ENCODE measurements at places on chromosomes 4 and X.

- DNase-seq = no peak
These were observed 429.3 kb downstream of the AFF2 start for GRCh38 chrX:148929686-148930085.

- DNase-seq = no peak
These were observed 74.4 kb upstream of the DYNLT3 start for GRCh38 chrX:37921758-37922157.

- DNase-seq = no peak
These were observed 3.1 kb upstream of the SOX3 start for GRCh38 chrX:140507982-140508305.

DNA sequence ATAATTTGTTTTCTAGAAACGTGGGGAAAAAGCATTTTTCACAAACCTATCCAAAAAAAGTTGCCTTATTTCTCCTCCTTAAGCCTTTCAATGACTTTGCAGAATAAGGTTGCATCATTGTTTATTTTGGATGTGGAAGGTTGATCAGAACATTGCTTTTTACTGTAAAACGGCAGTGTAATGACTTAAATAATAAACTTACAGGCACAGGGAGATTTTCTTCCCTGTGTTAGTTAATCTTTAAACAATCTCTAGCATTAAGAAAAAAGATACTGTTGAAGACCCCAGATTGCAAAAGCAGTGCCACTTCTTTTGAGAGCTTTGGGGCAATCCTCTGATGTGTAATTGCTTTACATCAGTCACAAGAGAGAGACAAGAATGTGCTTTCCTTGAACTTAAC is 153.4 kb downstream of the ARX start:
- no peak for DNase-seq

GRCh38 chr4:108635070-108635655 is 14.8 kb downstream of the RPL34 start:
- no peak for DNase-seq

DNA sequence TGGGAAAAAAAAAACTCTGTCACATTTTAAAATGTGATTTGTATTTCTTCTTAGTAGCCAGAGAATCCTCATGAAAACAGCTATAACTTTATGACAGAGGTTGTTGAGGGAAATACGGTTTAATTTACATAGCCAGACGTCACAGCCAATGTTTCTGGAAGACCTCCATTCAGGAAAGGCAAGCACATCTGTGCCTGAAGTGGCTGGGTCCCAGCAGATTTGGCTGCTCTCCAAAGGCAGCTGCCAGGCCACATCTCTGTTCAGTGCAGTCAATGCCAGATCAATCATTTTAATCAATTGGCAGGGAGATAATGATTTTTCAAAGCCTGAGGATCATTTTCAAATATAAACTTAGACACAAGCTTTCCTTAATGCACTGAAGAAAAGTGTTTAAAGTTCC is 86.5 kb upstream of the ZIC3 start:
- DNase-seq = no peak

- no peak for DNase-seq
These were observed 342.3 kb upstream of the GALNT7 start for GRCh38 chr4:172826346-172826745.

DNA sequence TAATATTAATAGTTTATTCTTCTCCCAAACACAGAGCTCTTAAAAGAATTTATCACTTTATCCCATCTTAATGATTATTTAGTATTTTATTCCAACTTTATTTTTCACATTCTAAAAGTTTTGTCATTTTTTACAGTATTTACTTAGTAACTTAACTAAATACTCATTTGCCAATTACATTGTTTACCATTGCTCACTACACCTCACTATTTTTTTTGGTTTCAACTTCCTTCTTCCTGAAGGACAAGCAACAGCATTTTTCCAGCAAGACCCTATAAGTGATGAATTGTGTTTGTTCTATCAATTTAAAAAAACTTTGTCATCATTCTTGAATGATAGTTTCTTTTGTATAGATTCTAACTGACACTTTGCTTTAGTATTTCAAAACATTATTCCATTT is 19.4 kb upstream of the SRD5A3 start:
- no peak for DNase-seq

GRCh38 chr4:89267846-89268245 is 39.8 kb downstream of the GPRIN3 start:
- DNase-seq = no peak

DNA sequence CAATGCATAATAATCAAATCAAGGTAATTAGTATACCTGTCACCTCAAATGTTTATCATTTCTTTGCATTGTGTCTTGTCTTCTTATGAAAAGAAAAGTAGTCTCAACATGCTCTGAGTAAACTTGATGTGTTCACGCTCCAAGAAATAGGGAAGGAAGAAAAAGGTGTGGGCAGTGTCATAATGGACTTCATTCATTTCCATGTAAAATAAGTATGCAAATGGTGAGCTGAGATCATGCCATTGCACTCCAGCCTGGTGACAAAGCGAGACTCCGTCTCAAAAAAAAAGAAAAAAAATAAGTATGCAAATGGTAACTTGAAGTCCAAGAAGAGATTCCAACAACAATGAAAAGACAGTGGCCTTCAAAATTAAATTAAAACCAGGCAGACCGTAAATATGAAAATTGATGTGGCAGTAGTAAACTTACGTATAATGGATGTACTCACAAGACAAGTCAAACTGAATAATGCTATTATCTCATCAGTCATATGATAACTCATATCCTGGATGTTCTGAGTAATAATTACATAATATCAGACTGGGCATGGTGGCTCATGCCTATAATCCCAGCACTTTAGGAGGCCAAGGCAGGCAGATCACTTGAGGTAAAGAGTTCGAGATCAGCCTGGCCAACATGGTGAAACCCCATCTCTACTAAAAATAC is 6.0 kb upstream of the CWH43 start:
- no peak for DNase-seq

DNA sequence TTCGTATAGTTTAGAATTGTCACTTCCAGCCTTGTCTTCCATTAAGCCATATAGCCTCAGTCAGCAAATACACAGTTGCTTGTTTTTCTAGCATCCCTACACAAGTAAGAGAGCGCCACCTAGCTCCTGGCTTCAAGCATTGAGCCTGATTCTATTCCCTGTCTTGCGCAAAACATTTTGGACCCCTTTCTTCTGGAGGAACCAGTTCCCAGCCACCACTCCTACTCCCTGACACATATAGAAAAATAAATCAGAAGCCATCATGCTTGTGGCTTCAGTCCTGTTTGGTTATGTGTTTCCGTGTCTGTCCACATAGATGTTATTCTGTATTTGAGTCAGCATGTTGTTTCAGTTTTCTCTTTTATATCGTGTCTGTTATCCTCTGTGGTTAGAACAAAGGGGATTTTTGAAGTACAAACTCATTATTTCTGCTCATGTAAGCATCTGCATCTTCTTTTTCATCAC is 59.9 kb downstream of the GK start:
- peak; percentile 29 for DNase-seq

- no peak for DNase-seq
These were observed 67.4 kb upstream of the BCOR start for GRCh38 chrX:40165206-40165605.

- DNase-seq = no peak
These were observed 67.1 kb downstream of the DOCK11 start for GRCh38 chrX:118562582-118563164.

DNA sequence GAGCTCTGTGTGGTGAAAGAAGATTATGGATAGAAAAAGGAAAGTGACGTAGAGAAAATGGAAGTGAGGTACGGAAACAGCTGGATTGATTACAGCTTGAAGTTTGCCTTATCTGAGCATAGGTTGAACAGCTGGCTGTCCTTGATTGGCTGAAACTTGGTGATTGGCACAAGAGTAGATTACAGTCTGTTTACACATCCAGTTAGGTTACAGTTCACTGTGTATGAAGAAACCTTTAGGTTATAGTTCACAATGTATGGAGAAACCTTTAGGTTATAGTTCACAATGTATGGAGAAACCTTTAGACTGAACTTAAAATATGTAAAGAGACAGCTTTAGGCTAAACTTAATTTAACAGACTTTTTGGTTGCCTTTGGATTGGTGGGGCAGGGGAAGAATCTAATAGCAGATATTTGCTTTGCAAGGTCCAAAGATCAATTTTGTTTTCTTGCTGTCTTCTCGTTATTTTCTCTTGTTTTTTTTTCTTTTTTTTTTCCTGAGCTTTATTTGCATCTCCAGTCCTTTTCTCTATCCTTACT is 15.6 kb upstream of the ART3 start:
- DNase-seq = no peak

- no peak for DNase-seq
These were observed 111.8 kb upstream of the MAP3K15 start for GRCh38 chrX:19627081-19627480.

DNA sequence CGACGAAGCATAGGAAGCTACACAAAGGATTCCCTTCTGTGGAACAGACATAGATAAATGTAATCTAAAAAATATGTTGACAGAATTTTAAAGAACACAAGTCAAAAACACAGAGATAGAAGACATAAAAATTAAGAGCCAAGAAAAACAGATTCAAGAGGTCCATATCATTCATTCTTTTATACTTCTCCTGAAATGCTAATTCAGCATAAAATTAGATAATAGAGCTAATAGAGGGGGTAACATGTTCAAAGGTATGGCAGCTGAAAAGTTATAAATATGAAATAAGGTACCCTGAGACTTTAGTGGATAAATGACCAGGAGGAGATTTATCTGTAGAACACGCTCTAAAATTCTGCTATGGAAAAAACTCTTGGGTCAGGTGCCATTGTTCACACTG is 37.4 kb upstream of the PRSS48 start:
- DNase-seq = no peak

- DNase-seq = no peak
These were observed 76.2 kb downstream of the ANTXR2 start for GRCh38 chr4:79996851-79997250.

GRCh38 chr4:30952526-30953219 is 232.5 kb downstream of the PCDH7 start:
- no peak for DNase-seq

- DNase-seq = no peak
These were observed 122.7 kb downstream of the CCNB3 start for GRCh38 chrX:50327235-50327634.

GRCh38 chr4:48027653-48028052 is 11.1 kb downstream of the NIPAL1 start:
- no peak for DNase-seq

GRCh38 chr4:68256284-68256683 is 10.8 kb upstream of the TMPRSS11B start:
- no peak for DNase-seq

GRCh38 chr4:53489279-53489889 is 101.9 kb downstream of the LNX1 start:
- DNase-seq = no peak

DNA sequence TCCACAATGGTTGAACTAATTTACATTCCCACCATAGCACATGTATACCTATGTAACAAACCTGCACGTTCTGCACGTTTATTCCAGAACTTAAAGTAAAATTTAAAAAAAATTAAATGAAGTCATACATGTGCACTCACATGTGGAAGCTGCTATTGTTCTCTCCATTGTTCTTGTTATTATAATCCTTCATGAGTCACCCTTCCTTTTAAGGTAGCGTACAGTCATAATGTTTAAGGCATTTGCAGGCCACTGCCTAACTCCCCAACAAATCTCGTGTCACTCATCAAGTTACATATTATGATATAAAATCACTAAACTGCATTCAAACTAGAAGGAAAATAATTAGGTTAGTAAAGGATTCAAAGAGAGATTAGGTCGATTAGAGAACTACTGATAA is 63.6 kb downstream of the SLC7A11 start:
- DNase-seq = no peak

DNA sequence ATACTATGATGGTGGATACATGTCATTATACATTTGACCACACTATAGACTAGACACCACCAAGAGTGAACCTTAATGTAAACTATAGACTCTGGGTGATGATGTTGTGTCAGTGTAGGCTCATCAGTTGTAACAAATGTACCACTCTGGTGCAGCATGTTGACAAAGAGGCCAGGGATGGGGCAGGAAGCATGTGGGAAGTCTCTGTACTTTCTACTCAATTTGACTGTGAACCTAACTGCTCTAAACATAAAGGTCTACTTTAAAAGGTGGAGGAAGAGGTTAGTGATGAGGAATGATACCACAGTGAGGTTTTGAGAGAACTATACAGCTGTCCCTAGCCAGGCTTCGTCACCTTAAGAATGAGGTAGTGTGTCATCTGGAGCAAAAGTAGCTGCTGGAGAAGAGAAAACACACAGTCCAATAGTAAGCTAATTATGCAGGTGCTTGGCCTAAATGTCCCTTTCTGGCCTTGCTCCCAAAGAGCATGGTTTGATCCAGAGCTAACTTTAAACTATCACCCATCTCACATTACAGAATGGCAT is 38.4 kb downstream of the GRSF1 start:
- no peak for DNase-seq

DNA sequence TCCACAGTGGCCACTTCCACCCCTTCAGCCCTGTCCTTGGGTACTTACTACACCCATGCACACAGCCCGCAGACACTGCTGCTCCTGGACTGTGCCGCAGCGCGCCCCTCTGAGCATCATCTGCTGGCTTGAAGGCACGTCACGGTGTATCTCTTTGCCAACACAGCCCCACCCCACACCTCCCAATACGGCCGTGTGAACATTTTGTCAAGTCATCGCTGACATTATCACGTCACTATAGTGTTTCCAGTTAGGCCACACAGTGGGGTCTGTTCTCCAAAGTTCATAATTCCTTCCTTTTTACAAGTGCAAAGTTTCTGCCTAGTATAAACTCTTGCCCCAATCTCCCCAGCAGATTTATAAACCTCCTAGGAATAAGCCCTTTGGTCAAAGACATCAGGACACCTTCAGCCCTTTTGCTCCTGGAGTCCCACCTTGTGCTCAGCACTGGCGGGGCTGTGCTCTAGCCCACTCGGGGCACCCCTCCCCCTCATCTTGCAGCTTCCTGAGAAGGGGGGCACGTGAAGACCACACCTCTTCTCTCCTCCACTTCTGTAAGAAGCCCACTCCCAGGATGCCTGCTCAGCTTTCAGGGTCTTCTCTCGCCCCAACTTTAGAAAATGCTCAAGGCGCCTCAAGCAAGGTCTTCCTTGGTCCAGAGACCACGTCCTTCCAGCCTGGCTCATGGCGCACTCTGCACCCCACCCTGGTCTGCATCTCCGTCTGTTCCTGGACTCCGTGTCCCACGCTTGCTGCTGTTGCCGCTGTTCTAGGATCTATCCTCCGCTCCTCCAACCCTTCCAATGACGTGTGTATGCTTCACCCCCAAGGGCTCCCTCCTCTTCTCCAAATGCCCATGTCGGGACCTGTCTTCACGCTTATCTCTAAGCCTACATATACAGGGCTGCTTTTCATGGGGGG is 7.2 kb downstream of the FAM53A start:
- no peak for DNase-seq
